NCI-H2029 treated with DMSO at 0.1 percent for 48 hours (cell line): ENCODE measurements at places on chromosomes 6 and 20.

- no peak for DNase-seq
Measured at GRCh38 chr6:41790045-41790444, 2.6 kb downstream of the TOMM6 start.

- no peak for DNase-seq
Measured at GRCh38 chr6:147054158-147054557, 150.1 kb upstream of the STXBP5 start.

DNA sequence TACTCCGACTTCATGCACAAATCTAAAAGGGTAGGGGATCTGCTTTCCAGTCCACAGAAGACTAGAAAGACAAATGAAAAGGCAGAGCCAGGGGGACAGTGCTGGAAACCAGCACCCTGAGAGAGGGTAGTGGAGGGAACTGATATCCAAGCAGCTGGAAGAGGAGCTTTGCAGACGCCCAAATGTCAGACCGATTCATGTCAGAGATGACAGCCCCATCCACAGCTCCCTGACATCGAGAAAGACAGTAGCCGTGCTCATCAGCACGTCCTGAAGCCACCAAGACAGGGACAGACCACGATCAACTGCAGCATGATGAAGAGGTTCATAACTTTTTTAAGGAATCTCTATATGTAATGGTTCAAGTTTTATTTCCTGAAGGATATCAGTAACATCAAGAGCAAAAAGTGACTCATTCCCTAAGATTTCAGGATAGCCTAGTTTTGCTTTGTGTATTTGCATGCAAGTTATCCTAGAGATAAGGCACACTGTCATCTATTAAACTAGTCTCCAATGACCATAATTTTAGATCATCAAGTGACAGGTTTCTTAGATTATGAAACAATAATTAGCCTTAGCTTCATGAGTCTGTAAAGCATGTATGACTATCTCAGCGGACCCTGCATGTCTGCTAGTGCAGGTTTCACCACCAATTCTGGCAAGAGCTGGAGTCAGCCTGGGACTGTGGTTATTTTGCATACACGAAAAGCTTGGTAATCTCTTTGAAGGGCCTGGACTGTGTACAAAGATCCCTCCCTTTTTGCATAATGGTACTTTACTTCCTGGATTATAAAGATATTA, 43.0 kb downstream of the PRDM1 start:
- DNase-seq, result no peak

DNA sequence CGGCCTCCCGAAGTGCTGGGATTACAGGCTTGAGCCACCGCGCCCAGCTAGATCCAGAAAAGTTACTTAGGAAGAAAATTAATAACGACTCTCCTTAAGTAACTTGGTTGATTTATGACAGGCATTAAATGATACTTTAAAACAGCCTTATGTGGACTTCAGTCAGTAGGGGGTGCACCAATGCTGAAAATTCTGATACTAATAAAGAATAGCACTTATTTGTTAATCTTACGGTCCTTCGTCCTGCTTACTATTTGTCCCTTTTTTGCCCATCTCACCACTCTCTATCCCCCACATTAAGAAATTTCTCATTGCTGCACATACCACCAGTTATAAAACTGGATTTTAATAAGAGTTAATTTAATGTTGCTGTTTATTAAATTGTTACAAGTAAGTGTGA, 12.7 kb upstream of the PRELID3B start:
- no peak for DNase-seq

- no peak for DNase-seq
Measured at GRCh38 chr6:150336299-150336698, 32.5 kb upstream of the IYD start.

GRCh38 chr20:31859998-31860380, 10.3 kb downstream of the DUSP15 start:
- DNase-seq, result no peak

DNA sequence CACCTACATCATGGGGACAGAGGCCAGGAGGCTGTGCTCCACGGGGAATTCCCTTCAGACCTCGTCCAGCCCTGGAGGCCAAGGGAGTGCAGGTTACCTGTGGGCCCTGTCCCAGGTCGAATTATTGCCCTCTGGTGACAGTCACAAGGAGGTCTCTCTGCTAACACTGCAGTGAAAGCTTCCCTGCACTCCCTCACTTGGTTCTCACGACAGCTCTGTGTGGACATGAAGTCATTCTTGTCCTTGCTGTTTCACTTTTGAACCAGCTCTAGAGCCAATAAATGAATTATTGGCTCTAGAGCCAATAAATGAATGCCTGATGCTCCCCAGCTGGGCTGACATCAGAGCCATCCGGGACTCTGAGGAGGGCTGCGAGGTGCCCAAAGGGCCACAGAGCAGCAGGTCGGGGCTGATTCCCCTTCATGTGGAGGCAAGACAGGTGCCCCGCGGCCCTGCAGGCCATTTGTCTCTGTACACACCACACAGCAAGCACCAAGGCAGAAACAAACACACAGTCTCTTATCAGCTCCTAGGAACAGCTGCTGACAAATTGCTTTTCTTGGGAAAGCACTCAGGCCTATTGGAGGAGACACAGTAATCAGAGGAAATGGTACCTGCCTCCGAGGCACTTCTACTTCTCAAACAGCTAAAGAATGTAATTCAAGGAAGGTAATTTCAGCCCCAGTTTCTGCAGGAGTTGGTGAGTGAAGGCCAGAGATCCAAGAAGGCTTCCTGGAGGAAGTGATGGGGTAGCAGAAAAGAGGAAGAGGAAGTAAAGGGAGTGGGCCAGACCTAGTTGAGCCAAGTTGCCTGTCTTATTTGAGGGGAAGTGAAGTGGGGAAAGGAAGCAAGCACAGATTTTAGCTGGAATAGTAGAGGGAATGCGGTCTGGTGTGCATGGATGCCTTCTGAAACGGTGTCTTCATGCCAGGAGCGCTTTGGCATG, 27.5 kb upstream of the TBXT start:
- DNase-seq, result no peak

- peak; percentile 90 for DNase-seq
Measured at GRCh38 chr6:40962241-40962640, 76.8 kb downstream of the UNC5CL start.

DNA sequence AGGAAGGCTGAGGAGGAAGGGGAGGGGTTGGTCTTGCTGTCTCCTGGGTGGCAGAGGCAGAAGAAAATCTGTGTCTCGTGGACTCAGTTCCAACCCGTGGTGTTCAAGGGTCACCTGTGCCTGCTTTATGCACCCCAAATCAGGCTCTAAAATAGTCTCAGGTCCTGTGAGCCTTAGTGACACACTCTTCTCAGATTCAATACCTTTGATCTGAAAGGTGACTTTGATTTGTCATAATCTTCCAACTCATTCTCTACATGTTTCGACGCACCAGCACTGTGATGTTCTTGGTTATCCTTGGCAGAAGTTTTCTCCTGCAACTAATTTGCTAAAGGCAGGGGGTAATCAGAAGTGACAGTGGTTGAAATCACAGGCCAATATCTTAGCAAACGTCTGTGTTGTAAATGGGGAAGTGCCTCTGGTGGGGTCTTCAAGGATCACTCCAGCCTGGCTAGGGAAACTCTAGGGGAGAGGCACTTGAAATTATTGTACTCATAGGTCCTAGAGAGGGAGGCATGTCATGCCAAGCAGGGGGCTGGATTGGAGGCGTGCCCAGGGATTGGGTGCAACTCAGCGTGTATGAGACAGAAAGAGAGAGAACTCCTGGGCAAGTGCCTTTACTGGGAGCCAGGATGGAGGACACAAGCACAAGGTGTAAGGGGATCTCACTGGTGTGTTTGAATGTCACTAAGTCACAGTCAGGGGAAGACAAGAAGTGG, 19.0 kb upstream of the PRND start:
- DNase-seq, result no peak

DNA sequence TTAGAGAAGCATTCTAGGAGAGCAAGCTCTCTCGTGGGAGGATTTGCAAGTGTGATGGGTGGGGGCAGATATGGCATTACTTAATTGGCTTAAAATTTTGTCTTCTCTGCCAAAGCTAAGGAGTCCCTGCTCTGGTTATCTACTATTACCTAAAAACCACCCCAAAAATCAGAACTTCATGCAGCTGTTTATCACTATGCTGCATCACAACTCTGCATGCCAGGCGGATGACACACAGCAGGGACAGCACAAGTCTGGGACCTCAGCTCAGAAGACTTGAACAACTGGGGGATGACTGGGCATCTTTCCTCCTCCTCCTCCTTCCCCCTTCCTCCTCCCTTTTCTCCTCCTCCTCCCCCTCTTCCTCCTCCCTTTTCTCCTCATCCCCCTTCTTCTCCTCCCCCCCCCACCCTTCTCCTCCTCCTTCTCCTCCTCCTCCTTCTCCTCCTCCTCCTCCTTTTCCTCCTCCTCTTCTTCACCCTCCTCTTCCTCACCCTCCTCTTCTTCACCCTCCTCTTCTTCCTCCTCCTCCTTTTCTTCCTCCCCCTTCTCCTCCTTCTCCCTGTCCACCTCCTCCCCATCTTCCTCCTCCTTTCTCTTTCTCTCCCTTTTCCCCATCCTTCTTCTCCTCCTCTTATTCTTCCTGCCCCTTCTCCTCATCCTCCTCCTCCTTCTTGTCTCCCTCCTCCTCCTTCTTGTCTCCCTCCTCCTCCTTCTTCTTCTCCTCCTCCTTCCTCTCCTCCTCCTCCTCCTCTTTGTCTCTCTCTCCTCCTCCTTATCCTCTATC, 218.6 kb upstream of the PMEPA1 start:
- DNase-seq, result no peak

- DNase-seq, result no peak
Measured at GRCh38 chr6:45698046-45698445, 317.6 kb downstream of the CLIC5 start.

- DNase-seq, result no peak
Measured at GRCh38 chr6:36334832-36335459, 1.7 kb downstream of the BNIP5 start.

- no peak for DNase-seq
Measured at GRCh38 chr20:37229357-37229756, 32.3 kb downstream of the GHRH start.

DNA sequence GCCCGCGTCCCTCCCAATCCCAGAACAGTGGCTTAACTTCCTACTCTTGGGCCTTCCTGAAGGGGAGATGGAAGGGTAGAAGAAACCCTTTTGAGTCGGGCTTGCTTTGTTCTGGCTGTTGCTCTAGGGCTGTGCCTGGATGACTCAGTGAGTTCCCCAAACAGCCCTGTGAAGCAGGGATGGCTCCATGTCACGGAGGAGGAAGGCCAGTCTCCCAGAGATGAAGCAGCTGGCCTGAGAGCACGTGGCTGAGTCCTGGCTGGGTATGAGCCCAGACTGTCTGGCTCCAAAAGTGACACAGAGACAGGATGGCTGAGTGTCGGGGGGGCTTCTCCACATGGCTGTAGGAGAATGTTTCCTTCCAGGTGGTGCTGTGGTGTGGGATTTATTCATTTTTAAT, 4.6 kb downstream of the SYTL3 start:
- peak; percentile 81 for DNase-seq

GRCh38 chr6:149362289-149362688, 37.8 kb upstream of the SUMO4 start:
- DNase-seq, result no peak

- no peak for DNase-seq
Measured at GRCh38 chr6:43878823-43879495, 108.9 kb downstream of the VEGFA start.

GRCh38 chr20:56465997-56466396, 2.4 kb upstream of the RTF2 start:
- no peak for DNase-seq

- DNase-seq, result no peak
Measured at GRCh38 chr20:16944745-16945144, 196.6 kb downstream of the OTOR start.

- DNase-seq, result peak; percentile 39
Measured at GRCh38 chr20:5642155-5642981, 107.8 kb upstream of the SHLD1 start.

DNA sequence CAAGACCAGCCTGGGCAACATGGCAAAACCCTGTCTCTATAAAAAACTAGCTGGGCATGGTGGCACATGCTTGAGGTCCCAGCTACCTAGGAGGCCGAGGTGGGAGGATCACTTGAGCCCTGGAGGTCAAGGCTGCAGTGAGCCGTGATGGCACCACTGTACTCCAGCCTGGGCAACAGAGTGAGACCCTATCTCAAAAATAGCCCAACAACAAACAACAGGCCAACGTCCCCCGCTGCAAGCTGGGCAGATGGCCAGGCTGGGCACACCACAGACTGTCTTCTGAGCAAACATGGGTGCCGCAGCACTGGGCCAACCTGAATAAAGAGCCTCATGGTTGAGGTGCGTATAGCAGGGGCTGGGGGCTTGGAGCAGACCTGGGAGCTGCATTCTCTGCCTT, 46.6 kb upstream of the SRF start:
- no peak for DNase-seq

DNA sequence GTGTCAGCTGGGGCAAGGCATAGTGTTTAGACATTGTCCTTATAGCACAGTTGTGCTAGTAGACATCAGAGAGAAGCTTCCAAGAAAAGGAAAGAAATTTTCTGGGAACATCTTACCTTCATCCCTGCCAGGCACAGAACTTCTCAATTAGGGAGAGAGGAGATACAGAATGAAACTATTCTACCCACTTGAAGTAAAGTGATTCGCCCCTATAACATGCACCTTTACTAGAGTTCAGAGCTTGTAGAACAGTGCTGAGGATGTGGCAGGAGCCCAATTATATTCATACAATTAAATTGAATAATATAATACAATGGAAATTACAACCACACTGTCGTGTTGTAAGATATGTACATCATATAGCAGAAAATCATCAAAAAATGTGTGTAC, 1063.9 kb upstream of the CITED2 start:
- no peak for DNase-seq

GRCh38 chr6:121492536-121492935, 57.1 kb downstream of the GJA1 start:
- DNase-seq, result no peak

GRCh38 chr6:37056439-37057127, 51.1 kb downstream of the FGD2 start:
- DNase-seq, result no peak

DNA sequence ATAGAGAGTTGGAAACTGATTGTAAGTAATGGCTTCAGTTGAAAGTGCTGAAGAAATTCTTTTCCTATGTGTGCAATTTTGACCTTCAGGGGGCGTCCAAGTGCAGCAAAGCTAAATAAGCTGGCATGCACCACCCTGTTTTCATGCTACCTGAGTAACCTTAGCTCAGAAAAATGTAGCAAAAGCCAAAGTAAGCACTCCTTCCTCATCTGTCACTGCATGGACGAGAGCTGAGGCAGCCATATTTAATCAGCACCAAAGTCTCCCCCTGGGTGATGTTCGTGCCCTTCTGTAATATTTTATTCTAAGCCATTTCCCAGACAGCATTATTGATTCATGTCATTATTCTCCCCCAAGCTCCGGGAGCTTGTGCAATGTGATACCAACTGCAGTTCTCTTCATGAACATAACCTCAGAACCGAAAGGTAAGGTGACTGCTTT, 123.1 kb downstream of the RPS12 start:
- peak; percentile 12 for DNase-seq

DNA sequence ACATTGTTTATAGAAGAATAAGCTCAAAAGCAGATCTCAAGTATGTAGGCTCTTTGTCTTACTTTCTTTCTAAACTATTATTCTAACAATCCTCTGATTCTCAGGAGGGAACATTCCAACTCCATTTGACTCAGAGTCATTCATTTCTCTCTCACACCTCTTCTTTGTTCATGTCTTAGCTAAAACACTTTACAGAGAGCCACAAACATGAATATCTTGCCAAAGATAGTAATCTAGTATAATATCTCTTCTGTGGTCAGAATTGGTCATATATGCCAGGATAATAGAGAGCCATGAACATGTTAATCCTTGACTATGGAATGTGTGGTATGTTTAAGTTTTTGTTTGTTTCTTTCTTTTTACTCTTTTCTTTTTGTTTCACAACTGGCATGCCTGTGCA, 456.0 kb upstream of the PTCHD4 start:
- DNase-seq, result no peak

- no peak for DNase-seq
Measured at GRCh38 chr20:25252230-25252651, 4.4 kb downstream of the PYGB start.
